ENCODE measurements at places on chromosomes 7 and 10.

DNA sequence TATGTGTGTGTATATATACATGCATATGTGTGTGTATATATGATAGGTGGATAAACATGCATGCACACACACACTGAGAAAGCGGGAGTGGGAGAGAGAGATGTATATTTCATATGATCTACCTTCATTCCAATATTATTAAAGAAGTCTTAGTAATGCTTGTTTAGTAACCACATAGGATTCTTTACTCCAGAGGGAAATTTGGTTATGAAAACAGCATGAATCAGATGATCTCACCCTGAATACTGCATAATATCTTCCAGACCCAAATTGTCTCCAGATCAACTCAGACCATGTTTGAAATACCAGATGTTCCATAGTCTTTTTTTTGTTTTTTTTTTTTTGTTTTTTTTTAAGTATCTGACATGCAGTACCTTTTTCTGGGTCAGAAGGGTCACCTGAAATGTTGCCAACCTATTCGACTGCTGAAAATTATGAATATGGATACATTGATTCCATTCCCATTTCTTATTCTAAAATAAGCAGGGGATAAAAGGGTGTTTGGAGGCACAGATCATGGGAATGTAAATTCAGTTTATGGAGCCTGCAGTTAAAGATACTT, 17.4 kb downstream of the TES start:
- DNase-seq = no peak
- H3K4me1 ChIP-seq = peaks cover 28% of the 10 kb centered on the region
- no peak overlapping the region for H3K27ac ChIP-seq
- H3K4me3 ChIP-seq = no peak overlapping the region

- H3K27me3 ChIP-seq = no peaks in the 10 kb centered on the region
- DNase-seq = no peak
- H3K36me3 ChIP-seq = no peaks in the 10 kb centered on the region
- H3K4me3 ChIP-seq = no peak overlapping the region
- H3K27ac ChIP-seq = no peak overlapping the region
Observed at GRCh38 chr10:129604333-129605032, 137.4 kb downstream of the MGMT start.

- no peak for DNase-seq
- H3K27me3 ChIP-seq = no peaks in the 10 kb centered on the region
- no peaks in the 10 kb centered on the region for H3K36me3 ChIP-seq
- H3K4me1 ChIP-seq = peaks cover 20% of the 10 kb centered on the region
Observed at GRCh38 chr10:110632591-110633215, 11.4 kb upstream of the RBM20 start.

GRCh38 chr7:3439333-3440030, 138.4 kb downstream of the SDK1 start:
- H3K36me3 ChIP-seq = no peaks in the 10 kb centered on the region
- H3K4me1 ChIP-seq = peaks cover 12% of the 10 kb centered on the region
- no peak overlapping the region for H3K27ac ChIP-seq
- H3K4me3 ChIP-seq = no peak overlapping the region
- no peak for DNase-seq
- H3K27me3 ChIP-seq = no peaks in the 10 kb centered on the region

DNA sequence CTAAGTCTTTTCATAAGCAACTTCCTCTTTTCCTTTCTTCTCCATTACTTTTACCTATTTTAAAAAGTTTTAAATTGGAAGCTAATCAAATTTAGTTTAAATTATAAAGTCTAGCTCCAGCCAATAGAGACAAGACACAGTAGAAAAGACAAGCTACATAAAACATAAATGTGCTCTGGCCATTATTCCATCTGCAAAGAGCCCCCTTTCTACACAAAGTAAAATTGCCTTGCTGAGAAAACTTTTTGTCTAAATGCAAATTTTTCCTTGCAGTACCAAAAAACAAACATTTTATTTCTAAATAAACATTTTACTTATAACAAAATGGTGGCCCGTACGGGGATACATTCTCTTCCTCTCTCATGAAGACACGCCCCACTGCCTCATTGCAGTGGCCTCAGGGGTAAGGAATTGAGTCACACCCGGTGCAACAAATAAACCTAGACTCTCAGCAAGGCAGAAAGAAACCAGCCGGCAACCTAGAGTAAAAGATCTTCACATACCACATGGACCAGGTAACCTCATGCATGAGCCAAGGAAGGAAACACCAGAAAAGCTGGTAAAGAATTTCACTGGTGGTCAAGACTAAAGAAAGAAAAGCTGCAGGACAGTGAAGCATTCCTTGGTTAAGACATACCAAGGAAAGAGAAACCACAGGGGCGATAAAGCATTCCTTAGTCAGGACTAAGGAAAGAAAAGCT, 71.6 kb upstream of the ZNF746 start:
- peak overlapping the region; percentile 41 for H3K4me3 ChIP-seq
- peaks cover 3% of the 10 kb centered on the region for H3K27me3 ChIP-seq
- H3K36me3 ChIP-seq = peaks cover 39% of the 10 kb centered on the region
- DNase-seq = no peak
- peak overlapping the region; percentile 75 for H3K27ac ChIP-seq

DNA sequence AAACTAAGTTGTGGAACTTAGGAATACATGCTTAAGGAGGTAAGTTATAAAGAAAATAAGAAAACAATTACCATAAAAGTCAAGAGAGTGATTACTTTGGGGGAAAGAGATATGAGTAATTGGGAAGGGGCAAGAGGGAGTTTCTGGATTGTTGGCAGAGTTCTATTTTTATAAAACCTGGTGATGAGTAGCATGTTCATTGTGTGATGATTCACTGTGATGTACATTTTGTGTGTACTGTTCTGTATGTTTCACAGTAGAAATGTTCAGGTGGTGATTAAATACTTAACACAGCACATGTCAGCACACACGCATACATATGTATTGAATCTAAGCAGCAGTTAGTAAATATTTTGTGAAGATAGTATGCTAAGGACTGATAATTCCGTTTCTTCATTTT, 9.7 kb upstream of the OIT3 start:
- H3K36me3 ChIP-seq = peaks cover 65% of the 10 kb centered on the region
- H3K4me1 ChIP-seq = peaks cover 47% of the 10 kb centered on the region
- no peak overlapping the region for H3K4me3 ChIP-seq
- no peak for DNase-seq

GRCh38 chr10:125823663-125824251, 411 bp downstream of the BCCIP start:
- no peaks in the 10 kb centered on the region for H3K27me3 ChIP-seq
- peaks cover 31% of the 10 kb centered on the region for H3K36me3 ChIP-seq
- peaks cover 4% of the 10 kb centered on the region for H3K4me1 ChIP-seq
- no peak overlapping the region for H3K27ac ChIP-seq

- no peaks in the 10 kb centered on the region for H3K4me1 ChIP-seq
- H3K4me3 ChIP-seq = no peak overlapping the region
- no peak overlapping the region for H3K27ac ChIP-seq
- no peaks in the 10 kb centered on the region for H3K36me3 ChIP-seq
Observed at GRCh38 chr7:37853468-37853867, 5.1 kb downstream of the NME8 start.

DNA sequence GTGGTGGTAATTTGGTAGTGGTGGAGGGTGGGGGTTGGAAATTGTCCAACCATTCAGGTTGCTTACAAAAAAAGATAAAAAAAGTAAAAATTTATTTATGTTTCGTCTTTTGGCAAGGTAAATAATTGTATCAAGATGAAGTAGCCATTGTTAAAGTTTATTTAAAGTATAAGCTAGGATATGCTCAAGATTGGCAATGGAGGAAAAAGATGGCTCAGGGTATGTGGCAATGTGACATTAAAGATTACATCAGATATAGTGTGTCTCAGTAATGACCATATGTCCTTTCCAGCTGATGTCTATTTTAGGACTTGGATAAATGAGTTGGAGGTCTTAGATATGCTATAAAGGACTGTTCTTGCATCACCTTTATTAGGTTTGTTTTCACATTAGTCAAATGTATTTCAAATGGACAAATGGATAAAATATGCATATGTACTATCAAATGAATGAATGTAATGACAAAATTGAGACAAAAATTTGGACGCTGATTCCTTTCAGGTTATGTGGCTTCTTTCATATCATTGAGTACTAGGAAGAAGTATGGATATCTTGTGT, 60.9 kb downstream of the ST7 start:
- peak overlapping the region; percentile 50 for H3K27ac ChIP-seq
- DNase-seq = no peak
- H3K27me3 ChIP-seq = no peaks in the 10 kb centered on the region
- H3K4me3 ChIP-seq = no peak overlapping the region

DNA sequence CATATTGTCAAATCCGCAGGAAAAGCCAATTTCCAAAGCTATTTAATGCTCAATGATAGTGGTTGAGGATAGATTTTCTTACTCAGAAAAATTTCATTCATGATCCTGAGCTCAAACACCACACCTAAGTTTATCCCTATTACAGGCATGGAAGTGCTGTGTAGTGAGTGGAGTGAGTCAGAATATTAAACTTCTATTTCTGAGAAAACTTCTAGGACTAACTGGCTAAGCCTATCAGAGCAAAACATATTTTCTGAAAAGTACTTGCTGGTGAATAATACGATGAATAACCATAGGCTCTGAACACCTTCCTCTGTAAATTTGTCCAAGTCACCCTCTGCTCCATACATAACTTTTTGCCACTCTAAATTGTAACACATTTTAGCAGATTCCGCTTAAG, 221.5 kb downstream of the SUGCT start:
- H3K4me3 ChIP-seq = no peak overlapping the region
- H3K27ac ChIP-seq = no peak overlapping the region
- H3K36me3 ChIP-seq = no peaks in the 10 kb centered on the region
- H3K27me3 ChIP-seq = no peaks in the 10 kb centered on the region
- 0 out of 2 replicates have a peak, but pooled peaks cover 3% of the 10 kb centered on the region for H3K4me1 ChIP-seq
- no peak for DNase-seq

Data from WTC11 (cell line).